Stimulated activated CD8-positive, alpha-beta memory T cell treated with anti-CD3 and anti-CD28 coated beads, Interleukin-4, amount 100 ng/mL, for 1 hour (primary cell): ENCODE measurements at places on chromosomes 4 and X.

- DNase-seq: no peak
These were observed 64.3 kb upstream of the HELT start for GRCh38 chr4:184953971-184954370.

DNA sequence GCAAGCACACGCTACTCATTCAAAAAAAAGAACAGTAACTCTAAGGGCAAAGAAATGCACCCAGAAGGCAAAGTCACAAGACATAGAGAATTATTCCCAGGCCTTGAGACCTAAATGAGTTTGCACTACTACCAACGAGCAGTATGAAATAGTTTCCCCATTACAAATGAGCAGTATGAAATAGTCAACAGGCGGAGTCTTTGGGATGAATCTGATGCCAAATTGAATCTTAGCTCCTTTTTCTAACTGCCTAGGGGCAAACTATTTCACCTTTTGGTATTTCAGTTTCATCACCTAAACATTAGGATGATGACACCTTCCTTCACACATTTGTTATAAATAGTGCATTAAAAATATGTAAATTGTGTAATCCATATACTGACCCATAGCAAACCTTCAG lies 213.0 kb upstream of the FAT4 start:
- no peak for DNase-seq

- no peak for DNase-seq
These were observed 99.3 kb upstream of the GRPR start for GRCh38 chrX:16023790-16024734.

GRCh38 chr4:153592064-153592463 lies 92.0 kb upstream of the TLR2 start:
- no peak for DNase-seq

DNA sequence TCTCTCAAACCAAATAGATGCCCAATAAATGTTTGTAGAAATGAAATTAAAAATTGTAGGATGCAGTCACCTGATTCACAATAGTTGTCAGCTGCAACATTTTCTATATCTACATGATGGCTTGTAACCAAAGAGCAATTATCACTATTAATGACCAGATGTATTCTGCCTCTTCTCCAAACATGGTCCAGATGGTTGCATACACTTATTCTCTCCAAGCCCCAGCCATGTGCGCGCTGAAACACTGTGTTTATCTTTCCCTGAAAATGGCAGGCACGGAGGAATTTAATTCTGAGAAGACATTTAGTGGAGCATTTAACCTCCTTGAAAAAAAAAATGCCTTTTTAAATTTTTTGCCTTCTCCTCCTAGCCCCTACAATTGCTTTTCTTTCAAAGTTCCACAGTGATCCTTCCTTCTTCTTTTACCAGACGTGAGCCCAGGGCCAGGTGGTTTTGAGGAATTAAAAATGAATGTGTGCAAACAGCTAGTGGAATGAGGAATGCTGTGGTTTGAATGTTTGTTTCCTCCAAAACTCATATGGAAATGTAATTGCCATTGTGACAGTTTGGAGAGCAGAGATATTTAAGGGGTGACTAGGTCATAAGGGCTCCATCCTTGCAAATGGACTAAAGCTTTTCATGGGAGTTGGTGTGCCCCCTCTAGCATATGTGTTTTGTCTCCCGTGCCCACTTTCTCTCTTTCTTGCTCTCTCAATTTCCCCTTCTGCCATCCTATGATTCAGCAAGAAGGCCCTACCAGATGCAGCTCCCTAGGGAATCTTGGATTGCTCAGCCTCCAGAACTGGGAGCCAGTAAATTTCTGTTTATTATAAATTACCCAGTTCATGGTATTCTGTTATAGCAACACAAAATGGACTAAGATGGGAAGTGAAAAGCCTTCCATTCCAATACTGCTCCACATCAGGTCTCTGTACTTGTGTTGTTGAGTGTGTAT lies 136.0 kb downstream of the GABRB1 start:
- no peak for DNase-seq

- DNase-seq: no peak
These were observed 8.4 kb downstream of the EMCN start for GRCh38 chr4:100509386-100509785.

GRCh38 chrX:23333842-23334520 lies 668 bp upstream of the PTCHD1 start:
- DNase-seq: no peak

DNA sequence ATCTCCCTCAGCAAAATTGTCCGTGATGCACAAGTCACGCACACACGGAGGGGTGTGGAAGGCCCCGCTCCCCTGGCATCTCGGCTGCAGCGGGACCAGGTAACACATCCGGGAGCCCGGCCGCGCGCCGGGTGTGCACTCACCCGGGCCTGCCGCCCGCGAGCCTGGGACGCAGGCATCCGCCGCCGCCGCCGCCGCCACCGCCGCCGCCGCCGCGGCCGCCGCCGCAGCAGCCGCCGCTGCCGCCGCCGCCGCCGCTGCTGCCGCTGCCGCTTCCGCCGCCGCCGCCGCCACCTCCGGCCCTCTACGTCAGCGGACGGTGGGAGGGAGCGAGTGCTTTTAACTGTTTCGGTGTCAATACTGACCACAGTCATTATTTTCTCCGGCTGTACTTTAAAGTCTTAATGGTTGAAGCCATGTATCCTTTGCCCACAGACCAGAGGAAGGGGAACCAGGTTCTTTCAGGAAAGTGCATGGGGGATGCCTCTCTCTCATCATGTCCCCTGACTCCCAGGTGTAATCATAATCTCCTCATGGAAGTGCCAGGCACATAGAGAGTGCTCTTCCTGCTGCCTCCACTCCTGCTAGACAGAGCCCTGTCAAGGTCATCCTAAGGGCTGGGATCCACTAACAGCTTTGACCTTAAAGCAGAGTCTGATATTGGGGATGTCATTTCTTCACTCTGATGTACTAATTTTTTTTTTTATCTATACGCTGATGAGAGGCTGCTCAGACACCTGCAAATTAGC lies 38.0 kb downstream of the MAGEE2 start:
- no peak for DNase-seq

DNA sequence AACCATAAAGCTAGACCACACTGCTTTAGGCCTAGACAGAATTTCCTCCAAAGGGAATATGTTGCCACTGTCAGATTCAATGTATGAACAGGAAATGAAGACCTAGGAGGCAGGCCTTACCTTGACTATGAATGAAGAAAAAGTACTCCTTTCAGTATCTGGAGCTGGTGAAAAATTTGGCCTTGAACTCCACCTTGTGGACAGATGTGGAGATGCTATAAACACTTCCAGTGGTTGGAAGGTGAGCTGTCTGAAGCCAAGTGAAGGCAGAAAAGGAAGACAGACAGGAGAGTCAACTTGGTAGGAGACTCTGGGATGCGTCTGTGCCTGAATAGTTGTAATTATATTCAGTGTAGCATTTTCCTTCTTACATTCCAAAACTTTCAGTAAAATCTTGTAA lies 17.2 kb downstream of the SPIN3 start:
- peak; percentile 3 for DNase-seq

GRCh38 chr4:140004549-140004895 lies 149.5 kb downstream of the MAML3 start:
- no peak for DNase-seq

GRCh38 chr4:1643971-1644735 lies 40.0 kb downstream of the FAM53A start:
- DNase-seq: no peak

GRCh38 chrX:115940888-115941332 lies 229.6 kb upstream of the AGTR2 start:
- DNase-seq: no peak

DNA sequence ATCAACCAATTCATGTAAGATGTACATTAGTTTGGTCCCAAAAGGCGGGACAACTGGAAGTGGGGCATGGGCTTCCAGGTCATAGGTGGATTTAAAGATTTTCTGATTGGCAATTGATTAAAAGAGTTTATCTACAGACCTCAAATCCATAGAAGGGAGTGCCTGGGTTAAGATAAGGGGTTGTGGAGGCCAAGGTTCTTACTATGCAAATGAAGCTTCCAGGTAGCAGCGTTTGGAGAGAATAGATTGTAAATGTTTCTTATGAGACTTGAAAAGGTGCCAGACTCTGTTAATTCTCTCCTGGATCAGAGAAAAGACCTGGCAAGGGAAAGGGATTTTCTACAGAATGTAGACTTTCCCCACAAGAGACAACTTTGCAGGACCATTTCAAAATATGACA lies 2.4 kb downstream of the MGST2 start:
- no peak for DNase-seq

- no peak for DNase-seq
These were observed 81.4 kb upstream of the IGFBP7 start for GRCh38 chr4:57191523-57192034.

- DNase-seq: no peak
These were observed 25.5 kb downstream of the CDKN2AIP start for GRCh38 chr4:183469936-183470335.

DNA sequence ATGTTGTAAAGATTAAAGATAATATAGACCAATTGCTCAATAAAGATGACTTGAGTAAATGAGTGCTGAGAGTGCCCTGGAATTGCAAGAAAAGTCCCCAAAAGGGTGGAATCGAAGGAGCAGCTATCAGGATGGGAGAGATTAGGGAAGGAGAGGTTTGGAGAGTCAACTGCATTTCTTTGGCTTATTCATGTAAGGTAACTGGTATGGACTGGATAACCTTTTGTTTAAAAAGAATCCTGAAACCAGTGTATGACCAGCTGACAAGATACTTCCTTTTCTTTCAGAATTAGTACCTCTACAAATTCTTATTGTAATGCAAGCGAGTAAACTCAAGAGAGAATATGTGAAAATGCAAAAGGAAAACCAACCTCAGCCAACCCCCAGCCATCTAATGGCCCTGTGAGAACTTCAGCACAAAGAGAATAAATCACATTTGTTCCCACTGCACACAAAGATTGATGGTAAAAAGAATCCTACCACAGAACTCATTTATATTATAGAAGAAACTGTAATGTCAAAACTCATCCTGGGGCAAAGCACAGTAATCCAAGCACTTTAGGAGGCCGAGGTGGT lies 24.5 kb upstream of the SPP1 start:
- DNase-seq: no peak

- no peak for DNase-seq
These were observed 126.0 kb upstream of the LDB2 start for GRCh38 chr4:17024425-17024824.

- DNase-seq: no peak
These were observed 213.4 kb downstream of the MAML3 start for GRCh38 chr4:139940600-139940999.

GRCh38 chr4:111946800-111947199 lies 198.5 kb upstream of the FAM241A start:
- DNase-seq: no peak

DNA sequence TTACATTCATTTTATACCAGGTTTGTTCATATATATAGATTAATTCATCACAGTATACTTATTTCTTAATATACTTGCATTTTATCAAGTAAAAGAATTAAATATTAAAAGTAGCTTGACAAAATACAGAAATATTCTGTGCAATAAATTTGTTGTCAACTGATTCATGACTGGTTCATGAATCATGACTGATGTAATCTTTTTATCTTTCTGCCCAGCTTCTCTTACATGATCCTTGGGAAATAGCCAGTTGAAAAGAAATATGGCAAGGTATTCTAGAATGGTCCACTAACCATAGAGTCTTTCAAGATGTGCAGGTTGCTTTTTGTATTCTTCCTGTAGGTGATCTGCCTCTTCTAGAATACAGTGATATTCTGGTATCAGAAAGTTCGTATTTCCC lies 4.2 kb upstream of the CCNA2 start:
- no peak for DNase-seq

DNA sequence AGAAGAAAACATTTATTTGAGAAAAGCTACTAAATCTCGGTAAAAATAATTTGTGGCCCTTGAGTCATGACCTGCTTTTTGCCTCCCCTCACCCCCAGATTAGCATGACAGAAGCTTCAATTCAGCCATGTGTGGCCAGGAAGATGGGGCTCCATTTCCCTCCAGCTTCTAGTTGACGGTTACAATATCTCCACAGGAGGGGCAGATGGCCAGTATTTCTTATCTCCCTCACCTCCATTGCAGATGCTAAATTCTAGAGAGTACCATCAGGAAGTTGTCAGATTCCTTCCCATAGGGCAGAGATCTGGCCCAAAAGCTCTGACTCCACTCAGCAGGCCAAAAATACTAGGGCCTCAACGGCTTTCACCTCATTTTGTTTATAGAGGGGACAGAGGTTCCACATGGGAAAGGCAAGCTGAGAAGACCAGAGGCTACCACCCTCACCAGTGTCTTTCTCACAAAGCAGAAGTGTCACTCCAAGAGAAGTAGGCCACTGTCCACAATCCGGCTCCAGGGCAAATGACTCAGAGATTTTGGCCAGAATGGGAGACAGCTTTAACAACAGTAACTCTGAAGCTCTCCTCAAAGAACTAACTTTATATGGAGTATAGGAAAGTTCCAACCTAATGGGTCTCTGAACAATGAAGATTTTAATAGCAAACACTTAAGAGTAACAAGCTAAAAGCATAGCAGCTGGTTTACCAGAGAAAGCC lies 108.3 kb downstream of the TBC1D19 start:
- no peak for DNase-seq

DNA sequence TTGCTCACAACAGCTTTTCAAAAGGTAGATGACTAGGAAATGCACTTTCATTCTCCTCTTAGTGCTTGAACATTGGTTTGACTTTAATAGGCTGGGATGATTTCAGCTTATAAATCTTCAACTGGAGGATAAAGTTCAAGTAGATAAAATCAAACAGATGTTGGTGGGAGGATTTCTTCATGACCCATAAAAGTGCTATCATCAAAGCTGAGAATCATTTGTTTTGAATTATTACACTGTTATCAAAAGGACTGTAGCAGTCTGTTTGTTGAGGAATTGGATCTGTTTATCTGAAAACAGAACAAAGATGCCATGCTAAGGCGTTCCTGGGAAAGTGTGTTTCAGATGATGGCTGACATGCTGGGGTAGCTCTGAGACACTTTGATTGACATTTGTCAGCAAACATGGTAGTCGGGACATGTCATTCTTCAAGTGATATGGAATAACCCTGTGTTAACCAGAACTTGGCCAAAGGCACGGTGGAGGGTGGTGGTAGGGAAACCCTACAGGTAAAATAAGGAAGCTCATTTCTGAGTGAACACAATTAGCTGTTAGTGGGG lies 304.0 kb upstream of the PITX2 start:
- no peak for DNase-seq

DNA sequence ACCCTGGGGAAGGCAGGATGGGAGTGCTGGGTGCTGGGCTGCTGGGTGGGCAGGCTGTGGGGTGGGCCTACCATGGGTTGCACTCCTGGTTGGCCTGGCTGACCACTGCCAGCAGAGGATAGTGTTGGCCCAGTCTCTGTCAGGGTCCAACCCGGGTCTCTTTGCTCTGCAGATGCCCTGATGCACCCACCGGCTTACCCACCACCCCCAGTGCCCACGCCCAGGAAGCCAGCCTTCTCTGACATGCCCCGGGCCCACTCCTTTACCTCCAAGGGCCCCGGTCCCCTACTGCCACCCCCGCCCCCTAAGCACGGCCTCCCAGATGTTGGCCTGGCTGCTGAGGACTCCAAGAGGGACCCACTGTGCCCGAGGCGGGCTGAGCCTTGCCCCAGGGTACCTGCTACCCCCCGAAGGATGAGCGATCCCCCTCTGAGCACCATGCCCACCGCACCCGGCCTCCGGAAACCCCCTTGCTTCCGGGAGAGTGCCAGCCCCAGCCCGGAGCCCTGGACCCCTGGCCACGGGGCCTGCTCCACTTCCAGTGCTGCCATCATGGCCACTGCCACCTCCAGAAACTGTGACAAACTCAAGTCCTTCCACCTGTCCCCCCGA lies 14.2 kb upstream of the ADD1 start:
- DNase-seq: no peak
